ENCODE measurements at places on chromosomes 11 and 22.

DNA sequence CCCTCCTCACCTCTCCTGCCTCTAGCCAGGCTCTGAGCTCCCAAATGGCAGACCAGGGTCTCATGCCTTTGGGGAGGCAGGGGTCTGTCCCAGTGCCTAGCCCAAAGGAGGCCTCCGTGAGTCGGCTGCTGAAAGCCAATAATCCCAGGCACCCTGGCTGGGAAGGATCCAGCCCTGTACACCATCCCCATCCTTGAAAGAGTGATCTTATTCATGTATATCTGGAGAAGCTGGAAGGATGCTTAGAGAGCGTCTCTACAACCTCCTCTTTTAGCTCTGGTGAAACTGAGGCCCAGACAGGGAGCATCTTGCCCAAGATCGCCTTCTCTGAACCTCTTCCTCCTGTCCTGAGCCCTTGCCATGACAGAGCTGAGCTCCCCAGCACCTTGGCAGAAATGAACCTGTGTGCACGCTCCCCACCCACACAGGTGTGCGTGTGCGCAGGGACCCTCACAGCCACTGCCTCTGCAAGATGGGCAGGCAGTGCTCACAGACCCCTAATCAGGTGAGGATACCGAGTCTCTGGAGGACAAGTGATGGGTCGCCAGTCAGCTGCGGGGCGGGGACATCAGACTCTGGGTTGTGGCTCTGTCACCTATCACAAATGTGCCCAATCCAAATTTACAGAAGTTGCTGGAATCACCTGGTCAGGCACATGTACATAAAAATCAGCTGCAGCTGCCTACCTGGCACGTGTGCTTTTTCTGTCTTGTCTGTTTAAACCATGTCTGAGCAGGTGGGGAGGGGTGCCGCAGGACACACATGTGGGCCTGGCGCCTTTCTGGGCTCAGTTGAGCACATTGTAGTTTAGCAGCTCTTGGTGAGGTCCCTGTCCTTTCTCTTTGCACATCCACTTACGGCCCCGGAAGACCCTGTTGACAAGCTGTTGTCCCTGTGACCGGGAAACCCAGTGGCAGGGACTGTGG lies 49.3 kb upstream of the WNT7B start:
- DNase-seq, result no peak

DNA sequence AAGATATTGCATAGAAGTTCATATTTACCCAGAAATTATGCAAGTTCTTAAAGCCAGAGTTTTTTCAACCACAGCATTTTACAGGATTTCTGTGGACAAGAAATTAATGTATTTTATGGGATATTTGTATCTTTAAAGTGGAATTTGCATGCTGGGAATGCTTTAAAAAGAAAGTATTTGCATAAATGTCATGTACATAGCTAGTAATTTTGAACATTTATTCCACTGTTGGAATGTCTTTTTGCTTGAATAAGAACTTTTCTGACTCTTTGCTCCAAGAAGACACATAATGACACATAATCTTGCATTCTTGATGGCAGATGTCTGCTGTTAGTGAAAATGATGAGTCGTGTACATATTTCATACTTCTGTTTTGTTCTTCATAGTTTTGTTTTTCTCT lies 66.6 kb downstream of the ATXN10 start:
- no peak for DNase-seq

- no peak for DNase-seq
Measured at GRCh38 chr11:7545611-7546010, 31.8 kb downstream of the PPFIBP2 start.

DNA sequence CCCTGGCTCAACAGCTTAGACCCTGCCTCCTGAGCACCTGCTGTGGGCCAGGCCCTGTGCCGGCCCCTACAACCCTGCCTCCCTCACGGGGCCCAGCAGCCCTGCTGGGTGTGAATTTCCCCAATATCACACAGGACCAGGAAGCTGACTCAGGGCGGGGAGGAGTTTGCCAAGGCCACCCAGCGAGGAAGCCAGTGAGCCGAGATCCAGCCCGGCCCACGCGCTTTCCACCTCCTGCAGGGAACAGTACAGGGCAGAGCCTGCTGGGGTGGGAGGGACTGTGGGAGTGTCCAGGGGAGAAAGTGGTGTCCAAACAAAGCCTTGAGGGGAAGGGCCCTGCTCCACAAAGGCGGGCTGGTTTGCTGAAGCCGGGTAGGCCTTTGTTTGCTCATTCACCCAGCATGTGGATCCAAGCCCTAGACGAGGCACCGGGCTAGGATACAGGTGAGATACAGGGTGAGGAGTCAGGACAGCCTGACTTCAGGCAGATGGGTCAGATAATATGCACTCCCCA lies 26.8 kb downstream of the RPL3 start:
- DNase-seq, result no peak

GRCh38 chr11:17954395-17955252 lies 58.2 kb downstream of the SERGEF start:
- DNase-seq, result no peak

DNA sequence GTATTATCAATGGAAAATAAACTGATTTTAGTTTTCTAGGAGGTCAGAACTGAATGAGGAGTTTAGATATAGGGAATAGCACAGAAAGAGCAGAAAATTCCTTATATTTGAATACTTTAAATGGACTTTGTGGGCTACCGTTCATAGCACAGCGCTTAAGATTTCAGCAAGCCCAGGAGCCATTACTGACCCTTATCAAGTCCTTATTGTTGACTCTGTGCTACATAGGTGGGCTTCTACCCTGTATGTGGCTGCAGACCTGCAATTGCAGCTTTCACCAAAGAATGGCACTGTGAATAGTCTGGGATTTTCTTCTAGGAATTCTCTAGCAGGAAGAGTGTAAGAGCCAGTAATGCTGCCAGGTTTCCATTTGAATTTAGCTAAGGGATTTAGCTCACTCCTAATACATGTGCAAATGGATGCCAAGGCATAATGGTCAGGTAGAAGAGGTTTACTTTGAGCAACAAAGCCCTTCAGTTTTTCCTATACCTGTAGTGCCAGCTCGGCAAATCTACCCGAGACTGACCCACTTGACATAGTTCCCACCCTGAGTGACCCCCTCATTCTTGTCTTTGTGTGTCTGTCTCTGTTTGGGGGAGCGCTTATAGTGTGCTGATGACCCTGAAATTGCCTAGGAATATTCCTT lies 42.5 kb upstream of the DLAT start:
- DNase-seq, result no peak

- DNase-seq, result no peak
Measured at GRCh38 chr11:29336727-29337575, 679.9 kb downstream of the KCNA4 start.

DNA sequence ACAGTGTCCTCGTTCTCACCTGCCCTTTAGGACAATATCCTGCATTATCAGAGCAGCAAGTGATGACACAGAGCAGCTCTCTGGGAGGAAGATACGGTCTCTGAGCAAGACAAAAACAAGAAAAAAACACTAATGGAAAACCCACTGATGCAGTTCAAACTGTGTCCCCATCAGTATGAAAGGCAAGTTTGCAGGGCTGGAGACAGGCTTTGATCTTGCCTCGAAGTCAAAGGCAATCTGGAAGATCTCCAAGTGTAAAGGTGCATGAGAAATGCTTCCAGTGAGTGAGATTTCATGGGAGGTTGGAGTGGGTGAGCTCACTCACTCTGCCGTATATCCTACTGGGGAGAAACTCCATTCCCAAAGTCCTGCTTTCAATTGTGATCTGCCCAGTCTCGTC lies 157.5 kb downstream of the KIRREL3 start:
- no peak for DNase-seq

GRCh38 chr11:93219440-93219839 lies 21.6 kb upstream of the SLC36A4 start:
- no peak for DNase-seq

GRCh38 chr22:28574159-28574788 lies 105.4 kb downstream of the TTC28 start:
- DNase-seq, result no peak

DNA sequence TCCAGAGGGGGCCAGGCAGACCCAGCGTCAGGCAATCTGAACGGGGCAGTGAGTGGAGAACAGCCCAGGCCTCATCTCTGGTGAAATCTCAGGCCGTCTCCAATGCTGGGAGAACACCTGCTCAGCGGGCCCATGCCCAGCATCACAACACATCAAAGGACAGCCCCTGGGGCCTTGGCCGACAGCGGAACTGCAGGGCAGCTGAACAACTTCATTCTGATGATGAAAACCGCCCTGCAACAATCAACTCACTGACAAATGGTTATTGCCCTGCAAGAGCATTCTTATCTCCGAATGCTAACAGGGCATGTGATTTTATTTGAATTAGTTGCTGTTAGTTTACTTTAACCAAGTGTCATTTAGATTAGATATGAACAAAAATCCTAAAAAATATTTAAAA lies 14.6 kb downstream of the CELSR1 start:
- no peak for DNase-seq

DNA sequence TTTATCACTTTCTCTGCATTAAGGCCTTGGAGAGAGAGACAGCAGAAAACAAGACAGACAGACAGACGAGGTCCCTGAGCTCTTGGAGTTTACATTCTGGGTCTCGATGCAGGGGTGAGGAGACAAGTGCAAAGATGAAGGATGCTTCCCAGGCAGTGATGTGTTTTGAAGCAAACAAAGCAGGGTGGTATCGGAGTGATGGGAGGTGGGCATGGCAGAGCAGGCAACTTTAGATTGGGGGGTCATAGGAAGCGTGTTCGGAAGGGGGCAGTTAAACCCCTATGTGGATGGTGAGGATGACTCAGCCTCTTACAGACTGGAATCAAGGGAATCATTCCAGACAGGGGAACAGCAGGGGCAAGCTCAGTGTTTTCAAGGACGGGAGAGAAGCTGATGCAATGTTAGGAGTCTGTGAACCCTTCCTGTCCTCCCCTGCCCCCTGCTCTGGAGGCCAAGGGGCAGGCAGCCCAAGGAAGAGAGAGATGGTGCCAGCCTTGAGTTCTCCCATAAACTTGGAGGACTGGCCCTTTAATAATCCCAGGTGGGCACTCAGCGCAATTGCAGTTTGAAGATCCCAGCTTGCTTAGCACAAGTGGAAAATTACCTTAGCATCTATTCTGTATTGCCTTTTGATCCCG lies 180.2 kb downstream of the CHST1 start:
- DNase-seq, result no peak

GRCh38 chr11:70067036-70067435 lies 11.1 kb upstream of the ANO1 start:
- DNase-seq, result no peak

GRCh38 chr22:17241576-17242330 lies 22.5 kb upstream of the ADA2 start:
- DNase-seq, result no peak

DNA sequence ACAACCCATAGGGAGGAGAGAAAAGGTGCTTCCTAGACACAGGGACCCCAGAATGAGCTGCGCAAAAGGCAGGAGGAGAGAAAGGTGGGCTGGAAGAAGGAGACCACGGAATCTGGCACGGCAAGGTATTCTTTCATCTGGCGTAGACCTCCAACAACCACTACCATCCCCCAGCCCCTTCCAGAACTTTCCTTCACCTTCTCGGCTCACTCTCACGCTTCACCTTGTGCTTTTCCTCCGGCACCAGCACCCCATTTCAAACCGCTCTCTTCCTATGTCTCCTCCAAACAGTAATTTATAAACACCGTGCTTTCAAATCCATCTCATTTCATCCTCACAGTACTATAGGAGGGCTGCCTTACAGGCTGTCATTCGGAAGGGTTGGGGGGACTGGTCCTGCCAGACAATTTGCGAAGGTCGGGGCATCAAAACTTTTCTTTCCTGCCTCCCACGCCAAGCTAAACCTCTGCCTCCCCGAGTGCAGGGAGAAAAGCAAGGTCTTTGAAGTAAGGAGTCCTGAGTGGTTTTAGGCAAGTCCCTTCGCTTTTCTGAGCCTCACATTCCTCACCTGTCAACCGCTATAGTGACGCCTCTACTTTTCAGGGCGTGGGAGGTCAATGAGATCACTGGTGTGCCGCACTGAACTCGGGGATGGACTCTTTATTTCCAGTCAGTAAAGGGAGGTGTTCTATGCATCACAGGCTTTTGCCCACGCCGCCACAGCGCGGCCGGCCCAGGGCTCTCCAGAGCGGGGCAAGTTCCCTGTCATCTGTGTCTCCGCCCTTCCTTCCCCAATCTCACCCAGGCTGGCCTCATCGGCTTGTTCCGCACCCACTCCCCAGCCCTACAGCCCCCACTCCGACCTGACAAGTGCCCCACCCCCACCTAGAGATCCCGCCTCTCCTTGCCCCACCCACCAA lies 800 bp downstream of the KCTD21 start:
- no peak for DNase-seq

- DNase-seq, result no peak
Measured at GRCh38 chr11:114889594-114890011, 211.3 kb downstream of the NXPE2 start.

- no peak for DNase-seq
Measured at GRCh38 chr11:133082453-133082781, 449.9 kb downstream of the OPCML start.

DNA sequence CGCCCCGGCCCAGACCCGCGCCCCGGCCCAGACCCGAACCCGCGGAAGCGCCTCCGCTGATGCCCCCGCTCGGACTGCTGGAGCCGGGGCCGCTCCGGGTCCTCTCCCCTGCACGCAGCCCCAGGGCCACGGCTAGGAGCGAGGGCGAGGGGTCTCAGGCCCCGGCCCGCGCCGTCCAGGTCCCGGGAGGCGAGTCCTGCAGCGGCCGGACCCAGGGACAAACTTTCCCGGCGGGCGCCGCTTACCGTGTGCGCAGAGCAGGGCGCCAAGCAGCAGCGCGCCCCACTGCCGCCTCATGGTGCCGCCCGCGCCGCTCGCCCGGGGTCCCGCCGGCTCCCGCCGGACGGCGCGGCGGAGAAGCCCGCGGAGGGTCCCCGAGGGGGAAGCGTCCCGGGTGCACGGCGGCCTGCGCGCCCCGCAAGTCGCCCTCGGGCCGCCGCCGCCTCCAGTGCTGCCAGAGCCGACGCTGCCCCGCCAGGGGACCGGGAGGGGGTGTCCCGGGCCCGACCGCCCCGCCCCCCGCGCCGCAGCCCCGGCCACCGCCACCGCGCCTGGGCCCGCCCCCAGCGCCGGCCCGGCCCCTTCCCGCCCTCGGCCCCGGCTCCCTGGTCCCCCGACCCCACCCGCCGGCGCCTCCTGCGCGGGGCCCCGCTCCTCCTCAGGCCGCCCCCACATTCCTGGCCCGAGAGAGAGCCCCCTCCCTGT lies at the start of gene LRP4:
TSS of gene LRP4 (minus strand) at position 468 of the 705 bp plus-strand sequence. CDS start at position 297, 171 bp downstream.
- no peak for DNase-seq

DNA sequence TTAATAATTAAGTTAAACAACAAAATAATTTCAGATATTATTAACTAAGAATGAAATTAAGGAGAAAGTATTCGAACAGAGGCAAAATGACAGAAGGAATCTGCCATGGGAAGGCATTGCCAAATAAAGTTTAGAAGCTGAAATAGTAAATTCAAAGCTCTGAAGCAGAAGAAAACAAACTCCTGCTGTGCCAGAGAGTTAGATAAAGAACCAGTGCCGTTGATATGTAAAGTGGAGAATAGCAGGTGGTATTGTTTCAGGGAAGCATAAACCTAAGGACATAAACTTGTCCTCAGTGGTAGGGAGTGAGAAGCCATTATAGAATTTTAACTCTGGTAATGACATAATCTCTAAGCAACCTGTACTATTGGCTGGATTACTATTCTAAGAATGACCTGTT lies 2.7 kb upstream of the HBG2 start:
- no peak for DNase-seq

- DNase-seq, result no peak
Measured at GRCh38 chr22:44538051-44538450, 40.0 kb upstream of the RTL6 start.
